GM03348 (cell line): ENCODE measurements at places on chromosomes 3 and 15.

DNA sequence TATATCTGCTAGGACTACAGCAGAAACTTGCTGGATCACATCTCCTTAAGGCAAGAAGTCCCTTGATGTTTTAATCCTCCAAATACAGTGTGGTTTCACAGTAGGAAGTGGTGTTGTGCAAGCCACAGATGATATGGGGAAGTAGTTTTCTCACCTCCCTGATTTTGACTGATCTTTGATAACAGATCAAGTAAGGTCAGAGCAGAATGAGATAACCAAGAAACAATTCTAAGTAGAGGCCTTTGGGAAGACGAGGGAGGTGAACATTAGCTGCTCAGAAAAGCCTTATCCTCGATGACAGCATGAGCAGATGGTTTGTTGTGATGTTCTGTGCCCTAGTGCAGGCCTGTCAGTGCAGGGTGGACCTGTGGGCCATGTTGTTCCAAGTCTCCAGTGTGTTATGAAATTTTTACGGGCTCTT is 61.3 kb downstream of the RIOX2 start:
- DNase-seq = no peak

DNA sequence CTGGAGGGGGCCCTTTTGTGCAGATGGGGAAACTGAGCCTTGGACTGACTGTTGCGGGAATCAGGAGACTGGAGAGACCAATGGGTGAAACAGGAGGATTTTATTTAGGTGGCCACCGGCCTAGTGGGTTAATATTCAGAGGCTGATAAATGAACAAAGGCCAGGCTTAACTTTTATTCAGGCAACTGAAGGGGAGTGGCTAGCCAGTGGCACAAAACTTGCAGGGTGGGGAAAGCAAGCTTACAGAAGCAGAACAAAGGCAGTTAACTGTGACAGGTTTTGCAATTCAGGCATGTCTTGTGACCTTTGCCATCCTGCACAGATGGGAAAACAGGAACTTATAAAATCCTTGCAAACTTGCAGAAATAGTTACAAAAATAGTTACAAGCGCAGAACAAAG is 24.9 kb upstream of the ACAD9 start:
- no peak for DNase-seq

DNA sequence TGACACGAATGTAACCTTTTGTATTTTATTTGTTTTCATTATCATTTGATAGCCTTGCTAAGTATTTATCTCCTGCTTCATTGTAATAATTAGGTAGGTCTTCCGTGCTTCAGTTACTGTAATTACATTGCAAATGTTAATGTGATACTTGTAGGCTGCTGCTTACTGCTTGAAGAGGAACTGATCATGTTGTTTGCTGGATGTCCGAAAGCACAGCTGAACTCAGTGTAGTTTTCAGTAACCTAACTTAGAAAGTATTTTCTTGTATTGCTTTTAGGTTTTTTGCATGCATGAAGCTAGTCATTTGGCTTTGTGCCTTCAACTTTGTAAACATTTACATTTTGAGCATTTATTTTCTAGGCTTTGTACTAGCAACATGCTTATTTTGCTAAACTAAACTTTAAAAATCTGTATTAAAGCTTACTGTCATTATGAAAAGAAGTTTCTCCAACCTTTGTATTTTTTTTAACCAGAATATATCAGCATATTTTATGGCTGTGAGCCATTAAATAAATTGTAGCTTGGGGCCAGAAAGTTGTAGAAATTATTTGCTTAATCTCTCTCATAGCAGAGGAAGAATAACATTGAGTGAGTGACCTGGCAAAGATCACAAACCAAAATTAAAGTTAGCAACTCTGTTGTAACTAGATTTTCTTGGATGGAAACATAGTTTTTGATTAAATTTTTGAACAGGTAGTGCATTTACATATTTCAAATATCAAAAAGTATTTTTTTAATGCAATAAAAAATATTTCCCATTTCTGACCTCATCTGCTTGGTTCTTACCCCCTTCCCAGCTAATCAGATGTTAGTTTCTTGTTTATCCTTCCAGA is 30.7 kb downstream of the SACM1L start:
- no peak for DNase-seq

GRCh38 chr15:90212221-90213098 is 11.3 kb downstream of the SEMA4B start:
- no peak for DNase-seq

DNA sequence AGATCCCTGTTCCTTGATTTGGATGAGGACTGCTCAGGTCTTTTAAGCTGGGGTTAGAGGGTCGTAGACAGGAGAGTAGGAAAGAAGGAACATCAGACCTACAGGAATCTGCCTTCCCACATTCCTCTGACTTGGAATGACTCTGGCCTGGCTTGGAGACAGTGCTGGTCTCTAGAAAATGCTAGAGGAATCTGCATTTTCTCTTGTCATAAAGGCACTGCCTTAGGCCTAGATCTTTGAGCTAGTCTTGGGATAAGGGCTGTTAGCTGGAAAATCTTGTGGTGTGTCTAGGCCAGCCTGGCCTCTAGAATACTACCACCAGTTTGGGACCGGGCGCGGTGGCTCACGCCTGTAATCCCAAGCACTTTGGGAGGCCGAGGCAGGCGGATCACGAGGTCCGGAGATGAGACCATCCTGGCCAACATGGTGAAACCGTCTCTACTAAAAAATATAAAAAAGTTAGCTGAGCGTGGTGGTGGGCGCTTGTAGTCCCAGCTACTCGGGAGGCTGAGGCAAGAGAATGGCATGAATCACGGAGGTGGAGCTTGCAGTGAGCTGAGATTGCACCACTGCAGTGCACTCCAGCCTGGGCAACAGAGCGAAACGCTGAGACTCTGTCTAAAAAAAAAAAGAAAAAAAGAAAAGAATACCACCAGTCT is 17.3 kb upstream of the BSN start:
- DNase-seq = no peak

- no peak for DNase-seq
These were observed 35.5 kb upstream of the HACD2 start for GRCh38 chr3:123620343-123620742.

DNA sequence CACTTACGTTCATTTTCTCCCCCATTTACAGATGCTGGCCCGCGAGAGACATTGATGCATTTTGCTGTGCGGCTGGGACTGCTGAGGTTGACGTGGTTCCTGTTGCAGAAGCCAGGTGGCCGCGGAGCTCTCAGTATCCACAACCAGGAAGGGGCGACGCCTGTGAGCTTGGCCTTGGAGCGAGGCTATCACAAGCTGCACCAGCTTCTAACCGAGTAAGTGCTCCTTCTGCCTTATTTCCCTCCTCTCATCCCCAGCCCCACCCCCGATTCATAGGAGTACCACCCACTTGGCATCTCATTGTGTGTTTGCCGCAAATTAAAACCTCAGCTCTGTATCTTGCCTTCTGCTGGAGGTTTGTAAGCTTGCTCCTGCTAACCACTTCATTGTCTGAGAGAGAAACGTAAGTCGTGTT is 163.3 kb downstream of the AKAP13 start:
- DNase-seq = no peak

- DNase-seq = no peak
These were observed 74.4 kb upstream of the WNT7A start for GRCh38 chr3:13954266-13954665.

GRCh38 chr15:67072958-67073357 is 7.6 kb downstream of the SMAD3 start:
- DNase-seq = no peak

DNA sequence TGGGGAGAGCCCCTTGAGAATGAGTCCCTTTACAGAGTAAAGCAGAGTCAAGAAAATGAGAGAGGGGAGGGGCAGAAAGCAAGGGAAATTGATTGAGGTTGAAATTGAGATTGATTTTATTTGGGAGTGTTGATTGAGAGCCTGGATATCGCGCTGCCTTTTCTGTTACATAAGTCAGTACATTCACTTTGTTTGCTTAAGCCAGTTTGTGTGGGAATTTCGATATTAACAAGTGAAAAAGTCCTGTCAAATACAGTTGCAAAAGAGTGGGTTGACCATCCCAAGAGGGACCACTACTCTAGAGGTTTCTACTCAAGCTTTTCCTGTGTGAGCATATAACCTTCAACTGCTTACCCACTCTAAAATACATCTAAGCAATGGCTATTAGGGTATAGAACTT is 331.4 kb upstream of the AZI2 start:
- DNase-seq = no peak

DNA sequence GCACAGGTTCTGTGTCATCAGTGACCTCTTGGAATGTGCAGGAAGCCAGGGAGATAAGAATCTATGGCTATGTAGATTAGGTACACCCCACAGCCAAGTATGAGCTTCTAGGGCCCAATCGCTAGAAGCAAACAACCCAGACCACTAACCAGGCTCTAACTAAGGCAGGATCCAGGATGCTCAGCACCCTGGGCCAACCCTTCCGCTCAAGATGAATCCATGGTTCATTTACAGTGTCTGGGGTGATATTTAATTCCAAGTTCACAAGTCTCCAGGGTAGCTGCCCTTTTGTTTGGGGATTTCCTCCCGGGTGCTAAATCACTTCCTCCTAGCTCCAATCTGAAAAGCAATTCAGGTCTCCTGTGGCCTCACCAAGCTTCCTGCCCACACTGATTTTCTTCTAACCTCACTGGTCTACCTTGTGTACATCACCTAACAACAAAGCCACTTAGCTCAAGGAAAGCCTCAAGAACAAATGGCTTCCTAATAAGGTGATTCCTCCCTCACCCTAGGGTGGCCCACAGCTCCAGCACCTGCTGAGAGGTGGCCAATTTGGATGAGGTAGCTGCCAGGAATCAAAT is 2.4 kb downstream of the EHD4 start:
- no peak for DNase-seq

DNA sequence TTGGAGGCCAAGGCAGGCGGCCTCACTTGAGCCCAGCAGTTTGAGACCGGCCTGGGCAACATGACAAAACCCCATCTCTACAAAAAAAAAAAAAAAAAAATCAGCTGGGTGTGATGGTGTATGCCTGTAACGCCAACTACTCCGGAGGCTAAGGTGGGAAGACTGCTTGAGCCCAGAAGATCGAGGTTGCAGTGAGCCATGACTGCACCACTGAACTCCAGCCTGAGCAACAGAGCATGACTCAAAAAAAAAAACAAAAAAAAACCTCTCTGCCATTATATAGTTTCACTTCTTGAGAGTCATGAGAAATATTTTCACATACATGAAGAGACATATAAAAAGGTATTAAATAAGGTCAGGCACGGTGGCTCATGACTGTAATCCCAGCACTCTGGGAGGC is 45.9 kb upstream of the CP start:
- DNase-seq = no peak

GRCh38 chr3:64222501-64223111 is 2.7 kb downstream of the PRICKLE2 start:
- DNase-seq = no peak

DNA sequence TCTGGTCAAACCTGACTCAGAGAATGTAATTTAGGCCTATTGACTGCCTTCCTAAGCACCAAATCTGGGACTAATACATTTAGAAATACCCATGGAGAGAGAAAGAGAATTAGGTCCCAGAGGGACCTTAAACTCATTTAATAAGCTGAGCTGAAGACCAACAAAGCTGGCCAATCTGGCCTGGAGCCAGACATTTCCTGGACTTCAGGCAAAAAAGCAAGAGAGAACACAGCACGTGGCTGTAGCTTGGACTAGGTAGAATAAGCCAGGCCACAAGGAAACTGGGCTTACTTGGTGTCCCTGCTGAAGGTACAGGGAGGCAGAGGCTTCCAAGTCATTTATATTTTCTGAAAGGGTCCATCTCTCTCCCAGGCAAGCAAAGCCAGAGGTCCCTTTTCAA is 88.1 kb downstream of the RTP4 start:
- no peak for DNase-seq

DNA sequence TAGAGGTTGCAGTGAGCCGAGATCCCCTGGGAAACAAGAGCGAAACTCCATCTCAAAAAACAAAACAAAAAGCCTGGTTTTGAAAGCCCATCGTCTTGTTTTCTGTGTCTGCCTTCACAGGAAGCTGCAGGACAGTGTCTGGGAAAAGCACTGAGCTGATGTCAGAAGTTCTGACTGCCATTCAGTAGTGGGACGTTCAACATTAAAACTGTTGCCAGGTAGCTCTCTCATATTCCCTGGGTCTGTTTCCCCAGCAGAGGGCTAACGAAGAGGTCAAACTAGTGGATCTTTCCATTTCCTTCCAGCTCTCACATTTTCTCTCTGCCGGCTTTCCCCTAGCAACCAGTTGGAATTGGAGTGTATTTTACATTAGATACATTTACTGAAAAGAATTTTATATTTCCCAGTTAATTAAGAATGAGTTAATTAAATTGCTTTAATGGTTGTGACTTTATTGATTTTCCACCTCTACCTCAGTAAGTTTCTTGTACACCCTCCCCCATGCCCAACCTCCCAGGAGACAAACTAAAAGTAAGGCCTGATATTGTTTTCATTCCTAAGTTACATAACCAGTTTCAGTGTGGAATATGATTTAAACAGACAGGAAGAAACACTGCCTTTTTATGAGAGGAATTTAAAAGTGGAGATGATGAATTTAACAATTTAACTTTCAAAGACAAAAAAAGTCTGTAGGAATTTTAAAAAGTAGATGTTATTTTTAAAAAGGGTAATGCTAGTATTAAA is 29.9 kb downstream of the RCN2 start:
- no peak for DNase-seq

- no peak for DNase-seq
These were observed 328.0 kb upstream of the SOX2 start for GRCh38 chr3:181383760-181384159.

- no peak for DNase-seq
These were observed 250.6 kb downstream of the MBNL1 start for GRCh38 chr3:152519376-152519775.

DNA sequence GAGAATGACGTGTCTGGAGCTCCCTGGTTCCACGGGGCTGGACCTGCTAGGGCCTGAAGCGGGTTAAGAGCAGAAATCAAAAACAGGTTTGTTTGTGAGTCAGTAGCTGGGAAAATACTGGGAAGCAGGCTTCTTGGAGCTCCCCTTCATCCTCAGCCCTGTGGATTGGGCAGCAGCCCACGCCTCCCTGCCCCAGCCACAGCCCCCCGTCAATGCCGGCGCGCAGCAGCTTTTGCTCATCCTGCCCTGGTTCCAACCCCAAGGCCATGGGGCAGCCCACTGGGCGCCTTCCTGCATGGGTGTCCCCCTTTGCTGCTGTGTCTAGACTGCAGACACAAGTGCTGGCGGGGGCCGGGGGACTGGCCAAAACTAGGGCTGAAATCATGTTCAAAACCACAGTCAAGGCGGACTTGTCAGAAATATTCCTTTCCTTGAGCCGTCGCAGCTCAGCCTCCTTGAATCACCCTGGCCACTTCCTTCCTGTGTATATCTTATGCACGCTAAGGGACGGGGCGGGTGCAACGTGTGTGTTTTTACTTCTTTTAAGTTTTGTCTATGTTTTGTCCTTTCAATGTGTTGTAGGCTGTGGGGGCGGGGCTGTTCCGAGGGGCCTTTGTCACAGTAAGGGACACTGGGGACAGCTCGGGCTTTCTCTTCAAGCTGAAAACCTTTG is 108.1 kb downstream of the KLF13 start:
- peak; percentile 82 for DNase-seq

- no peak for DNase-seq
These were observed 50.2 kb downstream of the HERC2 start for GRCh38 chr15:28271697-28272260.

- DNase-seq = no peak
These were observed 226.2 kb upstream of the CTNNB1 start for GRCh38 chr3:40973141-40973540.

- no peak for DNase-seq
These were observed 151.2 kb downstream of the OPA1 start for GRCh38 chr3:193744048-193744821.
